Left ventricle myocardium superior (tissue), 1 donor: ENCODE measurements at places on chromosomes 1 and 21. TPM values are rescaled to one million over a fixed set of nuclear protein-coding genes. Genes with fewer than 3 reads are reported as not detected.
A peak's percentile ranks its signal among the peaks of the same experiment; 100 is the strongest.

Gene TRABD2B
- 0.92 TPM for total RNA-seq

Gene KRTAP12-2
- not detected for total RNA-seq

Gene PLPPR4
- total RNA-seq = 0.55 TPM

Gene TSPEAR
- 2.7 TPM for total RNA-seq

Gene NUP210L
- total RNA-seq = 0.27 TPM

Gene ITGB3BP
- total RNA-seq = 12.0 TPM

DNA sequence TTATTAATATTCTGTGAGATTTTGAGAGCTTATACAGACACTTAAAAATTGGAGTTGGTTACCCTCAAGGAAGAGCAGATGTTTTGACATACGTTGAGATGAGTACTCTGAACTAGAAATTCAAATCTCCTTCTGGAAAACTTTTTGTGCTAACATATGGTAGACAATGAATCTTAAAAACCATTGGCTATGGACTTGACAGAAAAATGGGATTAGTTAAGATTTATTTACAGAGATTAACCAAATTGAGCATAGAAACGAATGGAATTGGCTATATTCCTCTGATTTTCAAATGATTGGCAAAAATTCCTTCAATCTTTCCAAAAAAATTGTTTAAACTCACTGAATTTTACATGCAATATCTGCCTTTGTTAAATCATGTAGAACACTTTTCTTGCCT is 1392.9 kb downstream of the BRINP3 start:
- no peak for DNase-seq

- DNase-seq = no peak
Measured at GRCh38 chr1:23004112-23004511, 11.5 kb downstream of the TEX46 start.

DNA sequence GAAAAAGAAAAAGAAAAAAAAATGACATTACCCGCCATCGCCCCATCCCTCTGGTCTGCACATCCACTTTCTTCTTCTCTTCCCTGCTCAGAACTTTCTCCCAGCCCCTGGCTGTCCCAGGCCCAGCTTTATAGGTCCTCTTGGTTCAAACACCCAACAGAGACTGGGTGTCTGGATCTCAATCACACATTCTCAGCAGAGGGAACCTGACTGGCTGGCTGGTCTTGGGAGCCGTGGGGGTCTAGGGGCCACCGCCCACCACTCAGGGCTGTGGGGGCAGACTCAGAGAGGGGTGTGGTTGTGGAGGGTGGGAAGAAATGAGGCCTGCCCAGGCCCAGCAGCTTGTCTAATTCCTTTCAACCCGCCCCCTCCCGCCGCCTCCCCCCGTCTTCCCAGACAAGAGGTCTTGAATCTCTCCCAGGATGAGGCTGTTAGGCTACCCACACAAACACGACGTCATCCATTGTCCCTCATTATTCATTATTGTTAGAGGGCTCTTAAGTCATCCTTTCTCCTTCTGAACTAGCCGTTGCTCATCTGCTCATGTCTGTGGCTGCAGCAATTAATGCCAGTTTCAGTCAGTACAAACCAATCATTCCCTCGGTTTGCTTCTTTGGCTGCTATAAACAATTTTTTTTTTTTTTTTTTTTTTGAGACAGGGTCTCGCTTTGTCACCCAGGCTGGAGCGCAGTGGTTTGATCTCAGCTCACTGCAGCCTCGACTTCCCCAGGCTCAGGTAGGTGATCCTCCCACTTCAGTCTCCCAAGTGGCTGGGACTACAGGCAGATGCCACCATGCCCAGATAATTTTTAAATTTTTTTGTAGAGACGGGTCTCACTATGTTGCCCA is 40.6 kb upstream of the CLIC4 start:
- DNase-seq = no peak

GRCh38 chr1:244672946-244673682 is 20.2 kb downstream of the DESI2 start:
- DNase-seq = peak; percentile 45

DNA sequence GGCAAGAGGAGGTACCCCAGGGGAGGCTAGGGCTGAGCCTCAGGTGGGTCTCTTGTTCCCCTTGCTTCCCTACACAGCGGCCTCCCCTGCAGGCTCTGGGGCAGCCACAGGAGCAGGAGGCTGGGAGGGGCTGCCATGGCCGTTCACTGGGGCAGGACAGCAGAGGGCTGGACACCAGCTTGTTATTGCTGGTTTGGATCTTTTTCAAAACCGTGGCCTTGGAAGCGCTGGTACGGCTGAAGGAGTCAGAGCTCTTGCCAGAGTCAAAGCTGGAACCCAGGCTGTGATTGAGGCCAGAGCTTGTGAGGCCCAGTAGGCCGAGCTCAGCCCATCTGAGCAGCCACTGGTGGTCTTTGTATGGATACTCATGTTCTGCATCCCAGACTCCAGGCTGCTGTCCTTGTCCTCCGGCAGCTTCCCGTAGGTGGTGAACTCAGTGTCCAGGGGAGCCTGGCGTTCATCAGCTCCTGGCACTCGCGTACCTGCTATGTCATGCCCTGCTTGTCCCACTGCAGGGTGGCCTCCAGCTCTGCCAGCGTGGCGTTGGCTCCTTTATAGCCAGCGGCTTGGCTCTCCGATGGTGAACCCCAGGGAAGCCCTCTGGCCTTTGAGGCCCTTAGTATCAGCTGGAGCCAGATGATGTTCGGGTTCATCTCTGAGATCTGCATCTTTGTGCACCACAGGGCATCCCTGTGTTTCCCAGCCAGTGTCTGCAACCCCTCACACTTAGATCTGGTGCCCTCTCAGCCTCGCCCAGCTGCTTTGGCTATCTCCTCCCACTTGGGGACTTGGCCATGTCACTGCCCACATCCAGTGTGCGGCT is 40.3 kb upstream of the THEM4 start:
- DNase-seq = no peak

DNA sequence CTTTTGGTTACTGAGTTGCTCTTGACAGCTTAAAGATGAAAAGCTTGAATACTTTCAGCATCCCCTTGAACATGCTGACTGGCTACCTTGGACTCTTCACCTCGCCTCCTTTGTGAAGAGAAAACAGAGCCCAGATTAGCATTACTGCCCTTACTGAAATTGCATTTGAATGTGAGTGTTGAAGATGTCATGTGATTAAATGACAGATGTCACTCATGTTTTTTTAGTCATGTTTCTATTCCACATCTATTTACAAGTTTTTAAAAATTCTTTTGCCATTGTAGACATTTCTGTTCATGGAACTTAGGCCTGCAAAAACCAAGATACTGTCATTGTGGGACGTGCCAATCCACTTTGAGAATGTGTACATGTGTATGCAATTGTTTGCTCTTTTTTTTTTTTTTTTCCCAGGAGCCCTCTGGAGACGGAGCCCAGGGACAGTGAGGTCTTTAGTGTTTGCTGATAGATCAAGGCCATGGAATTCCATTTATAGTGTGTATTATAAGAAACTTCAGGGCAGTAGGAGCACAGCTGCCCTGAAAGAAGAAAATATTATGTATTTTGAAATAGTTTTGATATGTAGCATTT is 25.7 kb upstream of the IVNS1ABP start:
- no peak for DNase-seq

DNA sequence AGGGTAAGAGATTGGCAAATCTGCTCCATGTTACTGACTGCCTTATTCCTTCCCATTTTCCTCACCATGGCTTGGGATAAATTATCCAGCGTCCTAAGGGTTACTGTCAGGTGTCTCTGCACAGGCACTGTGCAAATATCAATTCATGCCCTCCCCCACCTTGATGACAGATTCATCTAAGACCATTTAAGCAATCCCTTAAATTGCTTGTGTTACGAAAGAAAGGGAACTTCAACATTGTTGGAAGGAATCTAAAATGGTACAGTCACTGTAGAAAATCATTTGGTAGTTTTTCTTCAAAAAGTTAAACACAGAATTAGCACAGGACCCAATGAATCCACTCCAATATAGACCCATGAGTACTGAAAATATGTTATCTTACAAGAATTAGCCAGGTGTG is 17.6 kb upstream of the MTARC2 start:
- DNase-seq = no peak

- no peak for DNase-seq
Measured at GRCh38 chr1:179493323-179493722, 82.4 kb downstream of the NPHS2 start.

GRCh38 chr1:56917356-56917755 is 48.5 kb downstream of the C8B start:
- DNase-seq = no peak

GRCh38 chr1:243850202-243850451 is at the start of gene AKT3:
Gene AKT3 (minus strand): TSS chr1:243850243. CDS start chr1:243843170, 7,073 bp downstream.
- peak; percentile 87 for DNase-seq

- DNase-seq = peak; percentile 86
Measured at GRCh38 chr1:39653546-39654031, 14.1 kb upstream of the HEYL start.
